ENCODE measurements at places on chromosomes 3 and 15. TPM values are rescaled to one million over a fixed set of nuclear protein-coding genes. Genes with fewer than 3 reads are reported as not detected.

ERICH6 gene
- not detected for total RNA-seq

- DNase-seq: no peak
Measured at GRCh38 chr15:33844186-33844585, 124.1 kb upstream of the CHRM5 start.

DNA sequence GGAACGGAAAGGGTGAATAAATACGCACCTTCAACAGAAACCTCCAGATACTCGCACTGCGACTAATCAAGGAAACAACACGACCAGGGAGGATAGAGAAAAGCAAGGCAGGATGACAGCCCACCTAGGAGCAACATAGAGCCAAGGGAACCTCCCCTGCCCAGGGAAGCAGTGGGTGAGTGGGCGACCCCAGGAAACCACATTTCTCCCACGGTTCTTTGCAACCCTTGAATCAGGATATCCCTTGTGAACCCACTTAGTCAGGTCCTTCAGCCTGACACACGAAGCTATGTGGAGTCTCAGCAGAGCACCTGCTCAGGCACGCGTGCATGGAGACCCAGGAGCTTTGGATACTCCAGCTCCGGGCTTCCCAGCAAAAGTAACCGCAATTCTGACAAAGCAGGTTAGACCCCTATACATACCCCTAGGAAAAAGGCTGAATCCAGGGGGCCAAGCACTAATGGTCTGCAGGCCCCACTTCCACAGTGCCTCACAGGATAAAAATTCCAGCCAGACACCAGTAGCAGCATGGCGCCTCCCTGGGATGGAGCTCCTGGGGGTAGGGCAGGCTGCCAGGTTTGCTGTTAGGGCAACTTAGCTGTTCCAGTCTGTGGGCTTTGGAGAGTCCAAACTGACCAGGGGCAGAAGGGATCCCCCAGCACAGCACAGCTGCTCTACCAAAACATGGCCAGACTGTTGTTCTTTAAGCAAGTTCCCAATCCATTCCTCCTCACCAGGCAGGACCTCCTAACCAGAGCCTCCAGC lies 38.4 kb upstream of the PXYLP1 start:
- no peak for DNase-seq

- no peak for DNase-seq
Measured at GRCh38 chr15:74808840-74809229, 3.8 kb upstream of the LMAN1L start.

DNAH1 gene
- total RNA-seq: 16.5 TPM

ARGFX gene
- total RNA-seq: not detected

DNA sequence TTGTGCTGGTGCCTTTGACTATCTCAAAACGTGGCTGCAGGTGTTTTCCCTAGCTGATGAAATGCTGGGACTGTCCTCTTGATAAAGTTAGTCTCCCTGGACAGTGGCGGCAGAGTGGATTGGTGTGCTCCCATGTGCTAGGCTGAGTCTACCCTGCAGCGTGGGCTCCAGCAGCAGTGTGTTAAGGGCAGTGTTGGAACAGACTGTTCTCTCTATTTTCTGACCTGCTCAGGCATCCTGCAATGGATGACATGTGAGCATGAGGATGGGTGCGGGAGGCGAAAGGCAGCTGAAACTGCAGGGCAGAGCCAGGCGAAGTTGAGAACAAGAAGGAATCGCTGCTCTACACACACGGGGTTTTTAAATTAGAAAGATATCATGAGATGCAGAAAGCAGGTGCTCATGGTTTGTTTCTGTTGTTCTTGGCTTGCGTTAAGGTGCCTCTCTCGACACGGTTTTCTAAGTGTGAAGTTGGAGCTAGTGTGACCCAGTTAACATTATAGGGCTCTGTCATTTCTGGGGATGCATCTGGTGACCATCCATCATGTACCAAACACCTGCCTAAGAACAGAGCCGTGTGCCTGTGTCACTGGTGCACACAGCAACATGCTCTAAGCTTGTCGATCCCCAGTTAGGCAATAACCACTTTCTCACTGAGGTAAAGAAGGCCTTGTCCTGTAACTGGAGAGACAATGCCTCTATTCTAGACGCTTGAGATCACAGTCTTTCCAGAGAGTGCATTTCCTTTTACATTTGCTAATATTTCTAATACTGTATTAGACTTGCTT lies 44.3 kb downstream of the SLCO3A1 start:
- DNase-seq: no peak

SI gene
- total RNA-seq: not detected

DNA sequence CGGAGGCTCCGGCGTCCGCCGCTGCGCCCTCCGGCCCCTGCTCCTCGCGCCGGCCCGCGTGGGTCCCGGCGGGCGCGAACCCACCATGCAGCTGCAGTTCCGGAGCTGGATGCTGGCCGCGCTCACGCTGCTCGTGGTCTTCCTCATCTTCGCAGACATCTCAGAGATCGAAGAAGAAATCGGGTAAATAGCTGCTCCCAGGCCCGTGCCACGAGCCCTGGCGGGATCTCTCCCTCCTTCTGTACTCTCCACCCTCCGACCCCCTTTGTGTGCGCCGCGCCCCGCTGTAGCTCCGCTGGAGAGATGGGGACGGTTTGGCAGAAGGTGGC lies 263 bp downstream of the ST8SIA2 start:
- DNase-seq: no peak

SLC35G2 gene
- total RNA-seq: 7.5 TPM

DNA sequence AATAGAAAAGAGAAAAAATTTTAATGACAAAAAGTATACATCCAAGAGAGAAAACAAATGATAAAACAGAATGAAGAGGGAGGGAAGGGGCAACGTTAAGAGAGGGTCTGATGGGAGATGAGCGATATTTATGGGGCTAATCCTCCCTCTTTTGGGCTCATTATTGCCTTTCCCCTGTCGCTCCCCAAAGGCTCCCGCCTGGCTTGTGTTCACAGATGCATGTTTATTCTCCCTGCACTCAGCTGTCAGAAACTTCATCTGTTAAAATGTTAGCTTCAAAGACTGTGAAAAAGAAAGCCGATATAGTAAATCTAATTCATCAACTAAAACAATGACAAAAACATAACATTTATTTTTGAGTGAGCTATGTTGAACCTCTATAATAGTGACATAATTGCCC lies 74.3 kb downstream of the GABRB3 start:
- no peak for DNase-seq

GRCh38 chr3:156559321-156559720 lies 4.4 kb upstream of the SSR3 start:
- DNase-seq: no peak

DNA sequence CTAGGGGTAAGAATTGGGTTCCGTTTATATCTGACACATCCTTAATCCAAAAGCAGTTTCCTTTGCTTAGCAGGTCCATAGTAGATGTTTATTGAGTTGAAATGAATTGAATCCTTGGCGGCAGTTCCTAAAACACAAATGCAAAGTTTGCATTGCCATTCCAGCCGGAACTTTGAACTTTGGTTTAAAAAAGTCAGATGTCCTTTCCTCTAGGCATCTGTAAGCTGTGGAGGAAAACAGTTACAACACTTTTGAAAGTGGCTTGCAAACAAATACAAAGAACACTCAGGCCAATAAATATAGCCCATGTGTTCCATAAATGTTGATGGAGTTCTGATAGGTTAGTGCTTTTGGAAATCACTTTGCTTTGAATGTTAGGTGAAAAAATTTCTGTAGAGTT lies 374.7 kb upstream of the RARB start:
- DNase-seq: no peak

DNA sequence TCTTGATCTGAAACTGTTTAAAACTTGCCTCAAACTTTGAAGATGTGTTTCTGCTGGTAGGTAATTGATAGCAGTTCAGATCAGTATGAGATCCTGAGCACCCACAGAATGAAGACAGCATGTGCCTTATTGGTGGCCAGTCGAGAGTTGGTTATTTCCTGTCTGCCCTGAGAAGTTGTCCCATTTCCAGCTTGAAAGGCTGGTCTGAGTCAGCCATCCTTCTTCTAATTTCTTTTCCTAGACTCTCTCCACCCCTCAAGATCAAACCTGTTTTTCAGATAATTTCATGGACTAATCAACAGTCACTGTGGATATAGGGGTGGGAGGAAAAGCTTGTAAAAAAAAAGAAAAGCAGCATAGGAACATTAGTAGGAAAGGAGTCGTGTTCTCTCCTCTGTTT lies 464.4 kb downstream of the FOXP1 start:
- no peak for DNase-seq

TMEM158 gene
- total RNA-seq: not detected

DOCK3 gene
- total RNA-seq: 4.0 TPM

DGKG gene
- 1.3 TPM for total RNA-seq

FMN1 gene
- 21.8 TPM for total RNA-seq

AADACL2 gene
- 0.21 TPM for total RNA-seq

GRCh38 chr3:99774467-99774866 lies 43.2 kb upstream of the CMSS1 start:
- DNase-seq: no peak

ZPLD1 gene
- total RNA-seq: not detected

GRCh38 chr3:139332092-139332491 lies 11.7 kb upstream of the MRPS22 start:
- DNase-seq: no peak

IL20RB gene
- total RNA-seq: 50.9 TPM

Measured in tibial nerve (tissue), 4 donors.